ENCODE measurements at places on chromosomes 13 and 19.

- H3K27me3 ChIP-seq: no peaks in the 10 kb centered on the region
- no peak for DNase-seq
- H3K4me3 ChIP-seq: no peak overlapping the region
- H3K4me1 ChIP-seq: no peaks in the 10 kb centered on the region
- no peak overlapping the region for H3K27ac ChIP-seq
- H3K36me3 ChIP-seq: no peaks in the 10 kb centered on the region
Measured at GRCh38 chr13:100633461-100633860, 41.1 kb downstream of the TMTC4 start.

DNA sequence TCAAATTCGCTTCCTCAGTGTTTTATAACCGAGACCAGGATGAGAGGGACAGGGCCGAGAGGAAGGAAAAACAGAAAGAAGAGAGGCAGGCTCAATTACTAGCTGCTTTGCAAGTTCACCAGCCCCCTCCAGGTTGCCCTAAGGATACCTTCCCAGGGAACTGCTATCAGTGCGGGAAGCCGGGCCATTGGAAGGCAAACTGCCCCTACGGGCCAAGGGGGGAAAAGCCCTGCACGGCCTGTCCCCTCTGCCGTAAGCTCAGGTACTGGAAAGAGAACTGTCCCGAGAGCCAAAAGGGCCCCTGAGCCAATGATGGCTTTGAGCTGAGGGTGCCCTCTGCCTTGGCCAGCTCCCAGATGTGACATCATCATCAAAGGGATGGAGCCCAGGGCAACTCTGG is 3.2 kb upstream of the ERVV-1 start:
- no peaks in the 10 kb centered on the region for H3K4me1 ChIP-seq
- no peak overlapping the region for H3K27ac ChIP-seq
- no peaks in the 10 kb centered on the region for H3K36me3 ChIP-seq
- no peaks in the 10 kb centered on the region for H3K27me3 ChIP-seq

GRCh38 chr13:28401303-28402056 is 93.4 kb downstream of the FLT1 start:
- no peaks in the 10 kb centered on the region for H3K36me3 ChIP-seq
- H3K27ac ChIP-seq: no peak overlapping the region
- peaks cover 12% of the 10 kb centered on the region for H3K4me1 ChIP-seq

DNA sequence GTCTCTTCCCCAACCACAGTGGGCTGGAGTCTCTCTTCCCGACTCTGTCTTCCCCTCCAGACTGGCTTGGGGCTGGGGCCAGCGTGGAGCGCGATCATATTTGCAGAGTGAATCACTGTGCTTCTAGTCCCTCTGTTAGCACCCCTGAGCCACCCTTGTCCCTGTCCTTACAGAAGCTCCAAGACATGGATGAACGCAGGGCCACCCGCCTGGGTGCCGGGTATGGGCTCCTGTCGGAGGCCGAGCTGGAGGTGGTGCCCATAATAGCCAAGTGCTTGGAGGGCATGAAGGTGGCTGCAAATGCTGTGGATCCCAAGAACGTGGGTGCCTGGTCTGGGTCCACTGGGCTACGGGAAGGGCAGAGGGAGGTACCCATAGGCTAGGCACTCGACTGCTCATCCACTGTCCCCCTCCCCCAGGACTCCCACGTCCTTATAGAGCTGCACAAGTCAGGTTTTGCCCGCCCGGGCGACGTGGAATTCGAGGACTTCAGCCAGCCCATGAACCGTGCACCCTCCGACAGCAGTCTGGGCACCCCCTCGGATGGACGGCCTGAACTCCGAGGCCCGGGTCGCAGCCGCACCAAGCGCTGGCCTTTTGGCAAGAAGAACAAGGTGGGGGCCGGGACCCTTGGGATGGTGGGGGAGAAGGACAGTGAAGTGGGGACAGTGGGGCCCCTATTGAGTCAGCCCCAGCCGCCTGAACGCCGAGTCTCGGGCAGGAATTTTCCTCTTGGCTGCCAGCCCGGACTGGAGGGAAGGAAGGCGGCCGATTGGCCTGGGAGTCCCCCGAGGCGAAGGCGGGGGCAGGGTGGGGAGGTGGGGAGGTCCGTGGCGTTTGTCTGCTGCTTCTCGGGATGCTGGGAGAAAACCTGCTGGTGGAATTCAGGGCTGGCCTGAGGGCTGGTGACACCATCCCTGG is 5.2 kb downstream of the TRIP10 start:
- peak overlapping the region; percentile 96 for H3K27ac ChIP-seq
- no peaks in the 10 kb centered on the region for H3K36me3 ChIP-seq
- H3K4me3 ChIP-seq: peak overlapping the region; percentile 30
- DNase-seq: no peak
- no peaks in the 10 kb centered on the region for H3K27me3 ChIP-seq
- peaks cover 53% of the 10 kb centered on the region for H3K4me1 ChIP-seq

DNA sequence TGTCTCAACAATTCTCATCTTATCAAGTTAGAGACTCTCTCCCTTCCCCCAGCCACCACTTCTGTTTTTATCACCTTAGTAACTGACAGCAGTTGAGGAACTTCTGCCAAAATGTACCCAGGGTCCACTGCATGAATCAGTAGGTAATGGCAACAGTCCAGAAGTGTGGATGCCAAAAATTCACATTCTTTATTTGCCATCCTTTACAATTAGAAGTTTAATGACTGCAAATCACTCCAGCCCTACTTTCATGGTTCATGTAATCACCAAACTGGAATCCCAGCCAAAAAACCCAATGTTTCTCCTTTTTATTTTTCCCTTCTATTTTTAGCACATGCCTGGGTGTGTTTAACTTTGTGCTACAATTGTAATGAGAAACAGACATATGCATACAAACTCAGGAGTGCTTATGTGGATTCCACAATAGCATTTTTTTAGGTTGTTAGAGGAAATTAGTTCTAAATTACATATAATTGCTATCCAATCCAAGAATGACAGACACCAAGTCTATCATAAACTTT is 243.5 kb downstream of the RGCC start:
- peaks cover 18% of the 10 kb centered on the region for H3K4me1 ChIP-seq
- H3K27ac ChIP-seq: no peak overlapping the region
- H3K27me3 ChIP-seq: no peaks in the 10 kb centered on the region
- DNase-seq: no peak
- H3K36me3 ChIP-seq: no peaks in the 10 kb centered on the region

- no peak overlapping the region for H3K4me3 ChIP-seq
- H3K4me1 ChIP-seq: peaks cover 32% of the 10 kb centered on the region
- H3K27me3 ChIP-seq: no peaks in the 10 kb centered on the region
- DNase-seq: no peak
- no peaks in the 10 kb centered on the region for H3K36me3 ChIP-seq
Measured at GRCh38 chr13:32650705-32651311, 64.6 kb downstream of the PDS5B start.

DNA sequence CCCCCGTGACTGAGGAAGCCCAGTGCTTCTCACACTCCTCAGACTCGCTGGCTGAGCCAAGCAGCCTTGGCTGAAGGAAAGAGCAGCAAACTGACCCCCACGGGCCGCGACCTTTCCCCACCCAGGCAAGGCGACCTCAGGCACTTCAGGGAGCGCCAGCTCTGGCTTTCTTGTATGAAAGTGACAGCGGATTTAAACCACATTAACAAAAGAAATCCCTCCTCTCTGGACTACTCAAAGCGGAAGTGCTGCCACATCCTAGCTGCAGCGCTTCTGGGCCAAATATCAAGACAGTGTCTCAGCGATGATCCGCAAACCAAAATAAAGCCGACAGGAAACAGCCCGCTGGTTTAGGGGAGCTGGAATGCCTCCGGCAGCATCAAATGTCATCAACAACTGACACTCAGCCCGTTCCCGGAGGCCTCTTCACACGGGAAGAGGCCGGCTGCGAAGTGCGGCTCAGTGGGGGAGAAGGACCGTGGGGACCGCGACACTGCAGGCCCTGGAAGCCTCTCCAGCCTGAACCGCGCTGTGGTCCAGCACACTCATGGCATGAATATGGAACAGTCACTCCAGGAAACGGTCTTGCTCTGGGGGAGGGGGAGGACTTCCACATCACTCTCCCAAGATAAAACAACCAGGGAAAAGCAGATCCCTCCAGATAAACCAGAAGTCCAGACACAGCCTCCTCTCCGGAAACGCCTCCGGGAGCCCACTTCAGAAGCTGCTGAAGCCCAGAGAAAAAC is 1.4 kb downstream of the RASA3 start:
- H3K36me3 ChIP-seq: no peaks in the 10 kb centered on the region
- peak overlapping the region; percentile 90 for H3K27ac ChIP-seq
- peak overlapping the region; percentile 70 for H3K4me3 ChIP-seq

DNA sequence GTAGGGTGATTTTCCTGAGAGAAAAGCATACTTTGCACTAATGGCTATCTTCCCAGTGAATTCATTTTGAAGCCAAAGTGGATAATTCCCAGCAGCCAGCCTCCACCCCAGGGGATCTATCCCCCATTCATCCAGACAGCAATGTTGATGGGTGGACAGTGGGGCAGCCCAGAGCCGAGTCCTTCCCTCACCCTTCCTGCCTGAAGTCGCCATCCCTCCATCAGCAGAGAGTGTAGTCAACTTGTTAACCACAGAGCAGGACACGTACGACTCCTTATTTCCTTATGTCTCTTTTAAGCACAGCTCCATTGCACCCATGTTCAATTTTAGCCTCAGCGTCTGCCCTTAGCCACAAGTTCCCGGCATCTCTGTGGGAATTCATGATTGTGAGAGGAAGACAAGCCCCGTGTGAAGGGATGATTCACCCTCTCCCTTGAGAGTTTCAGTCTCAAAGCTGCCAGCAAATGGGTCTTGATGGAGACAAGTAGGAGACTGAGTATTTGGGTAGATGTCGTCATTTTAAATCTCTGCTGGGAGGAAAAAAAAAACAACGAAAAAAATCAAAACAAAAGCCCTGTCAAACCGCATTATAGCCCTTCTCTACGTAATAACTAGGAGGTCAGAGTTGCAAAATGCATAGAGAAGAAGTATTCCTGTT is 58.3 kb upstream of the MEDAG start:
- no peak overlapping the region for H3K4me3 ChIP-seq
- H3K27me3 ChIP-seq: no peaks in the 10 kb centered on the region
- no peaks in the 10 kb centered on the region for H3K36me3 ChIP-seq
- peaks cover 7% of the 10 kb centered on the region for H3K4me1 ChIP-seq

- no peaks in the 10 kb centered on the region for H3K36me3 ChIP-seq
- H3K27ac ChIP-seq: no peak overlapping the region
Measured at GRCh38 chr13:54949735-54950134, 1921.1 kb downstream of the OLFM4 start.

GRCh38 chr19:17686592-17687024 is 1.5 kb downstream of the UNC13A start:
- no peak overlapping the region for H3K27ac ChIP-seq
- peak overlapping the region; percentile 13 for H3K4me3 ChIP-seq
- H3K27me3 ChIP-seq: peaks cover 8% of the 10 kb centered on the region
- no peak for DNase-seq
- H3K4me1 ChIP-seq: peaks cover 18% of the 10 kb centered on the region

DNA sequence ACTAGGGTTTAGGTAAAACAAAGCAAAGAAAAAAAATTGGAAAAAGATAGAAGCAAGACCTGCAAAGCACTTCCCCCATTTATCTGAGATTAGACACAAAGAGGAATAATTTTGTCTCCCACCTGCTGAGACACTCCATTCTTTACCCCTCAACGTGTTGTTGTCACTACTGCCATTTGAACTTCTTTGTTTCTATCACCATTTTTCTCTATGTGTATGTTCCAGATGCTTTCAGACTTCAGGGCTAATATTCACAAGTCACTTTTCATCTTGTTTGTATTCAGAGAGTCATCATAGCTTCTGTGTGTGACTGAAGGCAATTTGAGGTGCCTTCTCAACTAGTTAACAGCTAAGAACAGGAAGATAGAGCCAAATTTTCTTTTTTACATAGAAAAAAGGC is 512.5 kb downstream of the TBC1D4 start:
- H3K4me1 ChIP-seq: no peaks in the 10 kb centered on the region
- no peak overlapping the region for H3K27ac ChIP-seq
- no peak overlapping the region for H3K4me3 ChIP-seq
- no peak for DNase-seq

- no peaks in the 10 kb centered on the region for H3K27me3 ChIP-seq
- H3K4me1 ChIP-seq: no peaks in the 10 kb centered on the region
- no peak overlapping the region for H3K27ac ChIP-seq
- H3K4me3 ChIP-seq: no peak overlapping the region
- H3K36me3 ChIP-seq: no peaks in the 10 kb centered on the region
- DNase-seq: no peak
Measured at GRCh38 chr19:33050110-33050509, 14.6 kb downstream of the RHPN2 start.

DNA sequence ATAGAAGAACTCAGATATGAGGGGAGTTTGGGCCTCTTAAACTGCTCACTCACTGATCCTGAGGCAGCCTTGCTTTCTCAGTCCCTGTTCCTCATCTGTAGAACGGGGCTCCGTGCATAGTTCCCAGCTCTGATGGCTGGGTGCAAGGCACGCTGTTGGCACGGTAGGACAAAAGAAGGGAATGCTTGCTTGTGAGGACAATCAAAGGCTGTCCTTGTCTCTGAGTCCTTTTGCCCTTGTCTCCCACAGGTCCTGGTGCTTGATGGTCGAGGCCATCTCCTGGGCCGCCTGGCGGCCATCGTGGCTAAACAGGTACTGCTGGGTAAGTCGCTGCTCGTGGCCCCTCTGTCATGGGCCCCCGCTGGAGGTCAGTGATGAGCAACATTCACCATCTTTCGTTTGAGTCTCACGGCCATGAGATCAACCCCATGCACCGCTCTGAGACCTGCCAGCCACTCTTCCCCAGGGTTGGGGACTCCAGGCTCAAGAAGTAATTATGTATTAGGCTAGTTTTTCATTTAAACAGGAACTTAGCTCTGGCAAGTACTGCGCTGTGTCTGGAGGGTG is 2.3 kb downstream of the RPL13A start:
- H3K27ac ChIP-seq: peak overlapping the region; percentile 93
- H3K4me3 ChIP-seq: peak overlapping the region; percentile 96
- no peak for DNase-seq
- peaks cover 33% of the 10 kb centered on the region for H3K4me1 ChIP-seq
- no peaks in the 10 kb centered on the region for H3K36me3 ChIP-seq

- no peak overlapping the region for H3K4me3 ChIP-seq
- H3K27me3 ChIP-seq: no peaks in the 10 kb centered on the region
- no peaks in the 10 kb centered on the region for H3K4me1 ChIP-seq
- no peaks in the 10 kb centered on the region for H3K36me3 ChIP-seq
Measured at GRCh38 chr13:31733066-31733465, 6.3 kb upstream of the RXFP2 start.

GRCh38 chr13:30799356-30799824 is 64.0 kb downstream of the ALOX5AP start:
- H3K4me1 ChIP-seq: peaks cover 50% of the 10 kb centered on the region
- H3K27me3 ChIP-seq: no peaks in the 10 kb centered on the region
- H3K4me3 ChIP-seq: no peak overlapping the region
- H3K36me3 ChIP-seq: no peaks in the 10 kb centered on the region
- peak overlapping the region; percentile 71 for H3K27ac ChIP-seq

GRCh38 chr19:39341129-39341718 is 997 bp upstream of the SAMD4B start:
- peaks cover 46% of the 10 kb centered on the region for H3K4me1 ChIP-seq
- H3K36me3 ChIP-seq: peaks cover 5% of the 10 kb centered on the region
- no peaks in the 10 kb centered on the region for H3K27me3 ChIP-seq
- H3K27ac ChIP-seq: peak overlapping the region; percentile 92
- H3K4me3 ChIP-seq: peak overlapping the region; percentile 91
